ENCODE measurements at places on chromosomes 5 and 9.

DNA sequence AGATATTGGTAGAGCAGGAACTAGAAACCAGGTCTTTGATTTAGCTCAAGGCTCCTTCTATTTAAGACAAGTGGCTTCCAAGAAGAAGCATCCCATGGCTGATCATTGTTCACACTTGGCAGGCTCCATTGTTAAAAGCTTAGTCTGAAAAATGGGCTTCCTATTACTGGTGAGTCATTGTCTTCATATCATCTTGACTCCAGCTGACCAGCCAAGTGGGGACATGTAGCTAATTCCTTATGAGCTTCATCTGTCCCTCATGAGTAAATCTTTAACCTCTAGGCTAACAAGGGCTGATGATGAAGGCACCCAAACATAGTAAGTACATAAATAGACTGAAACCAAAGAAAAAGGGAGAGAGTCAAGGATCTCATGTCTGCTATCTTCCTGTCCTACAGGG, 530.3 kb upstream of the KLF4 start:
- DNase-seq: no peak

- DNase-seq: no peak
Measured at GRCh38 chr9:137297966-137298365, 4.1 kb downstream of the NRARP start.

GRCh38 chr9:69004836-69005235, 9.1 kb downstream of the PRKACG start:
- no peak for DNase-seq

DNA sequence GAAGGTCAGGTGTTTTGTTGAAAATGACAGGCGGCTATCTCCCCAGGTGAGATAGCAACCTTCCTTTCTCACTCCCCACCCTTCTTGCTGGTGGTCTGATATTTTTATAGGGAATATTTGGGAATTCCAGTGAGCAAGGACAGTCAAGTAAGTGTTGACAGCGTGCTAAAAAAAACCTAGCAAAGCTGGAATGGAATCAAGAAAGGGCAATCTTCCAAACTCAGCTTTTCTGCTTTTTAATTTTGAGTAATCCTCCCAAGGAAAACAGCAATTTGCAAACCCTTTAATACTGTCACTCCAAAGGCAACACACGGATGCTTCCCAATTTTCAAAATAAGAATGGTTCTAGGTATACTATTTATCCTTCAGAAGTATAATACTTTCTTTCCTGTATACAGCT, 143.7 kb upstream of the PCA3 start:
- no peak for DNase-seq

DNA sequence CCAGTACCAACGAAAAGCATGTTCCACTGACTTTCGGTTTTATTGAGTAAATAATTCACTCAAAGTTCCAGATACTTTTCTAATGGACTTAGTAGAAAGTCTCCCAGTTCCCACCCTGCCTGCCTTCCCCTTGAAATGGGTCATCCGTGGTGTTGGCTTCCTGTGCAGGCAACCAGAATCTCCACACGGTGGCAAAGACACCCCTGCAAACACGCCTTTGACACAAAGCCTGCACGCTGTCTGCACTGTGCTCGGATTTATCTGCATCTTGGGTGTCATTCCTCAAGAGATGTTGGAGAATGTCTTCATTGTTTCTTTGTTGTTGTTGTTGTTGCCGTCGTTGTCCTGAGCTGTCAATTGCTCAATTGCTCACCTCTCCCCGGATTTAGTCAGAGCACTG, 150.0 kb upstream of the IRX2 start:
- DNase-seq: no peak

Measured in stimulated activated CD8-positive, alpha-beta memory T cell treated with anti-CD3 and anti-CD28 coated beads, Interleukin-4, amount 100 ng/mL, for 1 hour (primary cell).